T-helper 2 cell (primary cell): ENCODE measurements at places on chromosomes 12 and 14.

DNA sequence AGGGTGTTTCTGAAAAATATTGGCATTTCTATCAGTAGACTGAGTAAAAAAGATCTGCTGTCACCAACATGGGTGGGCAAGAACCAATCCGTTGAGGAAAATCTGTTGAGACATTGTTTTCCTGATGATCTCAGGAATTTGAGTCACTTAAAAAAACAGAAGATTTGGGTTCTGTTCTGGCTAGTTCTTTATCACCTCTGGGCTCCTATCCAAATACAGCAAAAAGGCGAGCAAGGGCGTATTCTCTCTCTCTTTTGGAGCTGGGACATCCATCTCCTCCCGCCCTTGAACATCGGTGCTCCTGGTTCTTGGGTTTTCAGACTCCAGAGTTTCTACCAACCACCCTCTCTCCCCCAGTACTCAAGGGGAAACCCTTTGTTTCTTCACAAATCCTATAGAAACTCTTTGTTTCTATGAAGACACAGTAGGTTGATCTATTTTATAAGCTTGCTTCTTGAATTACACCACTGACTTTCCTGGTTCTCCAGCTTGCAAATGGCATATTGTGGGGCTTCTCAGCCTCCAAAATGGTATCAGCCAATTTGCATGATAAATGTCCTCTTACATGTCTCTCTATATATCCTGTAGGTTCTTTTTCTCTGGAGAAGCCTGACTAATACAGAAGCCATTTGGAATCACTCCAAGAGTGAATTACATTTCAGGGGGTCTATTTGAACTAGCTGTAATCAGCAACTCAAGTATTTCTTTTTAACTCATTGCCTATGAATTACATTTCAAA lies 263.9 kb upstream of the TMTC1 start:
- DNase-seq = no peak

DNA sequence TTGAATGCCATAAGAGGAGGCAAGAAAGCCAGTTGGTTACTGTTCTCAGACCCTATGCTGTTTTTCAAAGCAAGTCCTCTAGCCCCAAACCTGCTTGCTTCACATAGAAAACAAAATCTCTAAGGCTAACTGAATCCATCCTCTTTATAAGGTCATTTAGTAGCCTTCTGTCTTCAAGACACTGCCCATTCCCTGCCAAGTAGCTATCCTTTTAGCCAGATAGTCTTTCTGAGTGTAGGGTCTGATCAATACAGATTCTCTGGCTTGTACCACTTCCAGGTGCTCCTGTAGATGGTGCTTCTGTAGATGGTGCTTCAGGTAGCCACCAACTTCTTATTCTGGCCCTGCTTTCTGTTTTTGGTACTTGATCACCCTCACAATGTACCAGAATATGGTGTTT lies 15.9 kb upstream of the CCER1 start:
- DNase-seq = no peak

GRCh38 chr14:100293497-100294212 lies 12.6 kb downstream of the SLC25A29 start:
- DNase-seq = no peak

GRCh38 chr12:118374909-118375308 lies 1.4 kb upstream of the SUDS3 start:
- DNase-seq = no peak

- DNase-seq = peak; percentile 61
These were observed 16.3 kb downstream of the RAPGEF3 start for GRCh38 chr12:47742253-47742825.

- no peak for DNase-seq
These were observed 354.8 kb downstream of the AEBP2 start for GRCh38 chr12:19794116-19794515.

DNA sequence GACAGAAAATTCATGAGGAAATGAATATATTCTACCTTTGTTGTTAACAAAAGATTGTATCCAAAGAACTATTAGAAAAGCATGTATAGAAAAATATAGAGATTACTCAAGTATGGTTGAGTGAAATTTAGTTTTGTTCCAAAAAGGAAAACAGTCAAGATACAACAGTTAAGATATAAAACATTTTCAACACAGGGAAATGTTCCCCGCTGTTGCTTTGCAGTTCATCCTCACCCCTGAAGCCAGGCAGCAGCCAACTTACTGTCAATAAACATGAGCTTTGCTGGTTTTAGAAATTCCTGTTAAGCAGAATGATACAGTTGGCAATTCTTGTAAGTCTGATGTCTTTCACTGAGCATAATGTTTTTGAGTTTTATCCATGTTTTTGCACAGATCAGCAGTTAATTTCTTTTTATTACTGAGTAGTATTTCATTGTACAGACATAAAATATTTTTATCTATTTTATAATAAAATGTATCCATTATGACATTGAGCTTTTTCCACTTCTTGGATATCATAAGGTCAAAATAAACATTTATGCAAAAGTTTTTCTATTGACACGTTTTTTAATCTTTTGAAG lies 1.2 kb upstream of the CLEC2B start:
- DNase-seq = no peak

DNA sequence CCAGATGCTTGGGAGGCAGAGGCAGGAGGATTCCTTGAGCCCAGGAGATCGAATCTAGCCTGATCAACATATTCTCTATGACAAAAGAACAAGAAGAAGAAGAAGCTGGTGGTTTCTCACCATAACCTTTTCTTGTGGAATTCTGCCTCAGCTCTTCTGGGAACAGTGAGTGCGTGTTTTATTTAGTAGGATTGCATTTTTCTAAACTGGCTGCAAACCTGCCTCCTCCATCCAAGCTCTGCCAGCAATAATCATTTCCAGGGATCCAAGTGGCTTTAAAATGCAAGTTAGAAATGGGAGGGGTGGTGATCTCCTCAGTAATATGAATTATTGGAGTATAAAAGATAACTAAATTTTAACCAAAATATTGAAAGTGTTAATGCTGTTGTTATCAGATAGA lies 46.1 kb upstream of the MMP17 start:
- DNase-seq = no peak

DNA sequence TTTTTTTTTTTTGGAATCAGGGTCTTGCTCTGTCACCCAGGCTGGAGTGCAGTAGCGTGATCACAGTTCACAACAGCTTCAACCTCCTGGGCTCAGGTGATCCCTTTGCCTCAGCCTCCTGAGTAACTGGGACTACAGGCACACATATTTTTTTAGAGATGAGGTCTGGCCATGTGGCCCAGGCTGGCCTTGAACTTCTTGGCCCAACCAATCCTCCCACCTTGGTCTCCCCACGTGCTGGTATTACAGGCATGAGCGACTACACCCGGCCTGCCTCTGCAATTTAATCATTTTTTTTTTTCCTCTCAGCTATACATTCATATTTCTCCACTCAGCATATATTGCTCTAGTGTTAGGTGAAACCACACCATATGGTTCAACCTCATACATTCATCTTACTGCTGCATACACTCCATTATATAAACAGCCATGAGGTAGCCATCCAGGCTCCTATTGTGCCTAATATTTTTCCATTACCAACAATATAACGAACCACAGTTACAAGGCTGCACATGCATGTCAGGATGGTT lies 7.1 kb downstream of the STX2 start:
- no peak for DNase-seq

DNA sequence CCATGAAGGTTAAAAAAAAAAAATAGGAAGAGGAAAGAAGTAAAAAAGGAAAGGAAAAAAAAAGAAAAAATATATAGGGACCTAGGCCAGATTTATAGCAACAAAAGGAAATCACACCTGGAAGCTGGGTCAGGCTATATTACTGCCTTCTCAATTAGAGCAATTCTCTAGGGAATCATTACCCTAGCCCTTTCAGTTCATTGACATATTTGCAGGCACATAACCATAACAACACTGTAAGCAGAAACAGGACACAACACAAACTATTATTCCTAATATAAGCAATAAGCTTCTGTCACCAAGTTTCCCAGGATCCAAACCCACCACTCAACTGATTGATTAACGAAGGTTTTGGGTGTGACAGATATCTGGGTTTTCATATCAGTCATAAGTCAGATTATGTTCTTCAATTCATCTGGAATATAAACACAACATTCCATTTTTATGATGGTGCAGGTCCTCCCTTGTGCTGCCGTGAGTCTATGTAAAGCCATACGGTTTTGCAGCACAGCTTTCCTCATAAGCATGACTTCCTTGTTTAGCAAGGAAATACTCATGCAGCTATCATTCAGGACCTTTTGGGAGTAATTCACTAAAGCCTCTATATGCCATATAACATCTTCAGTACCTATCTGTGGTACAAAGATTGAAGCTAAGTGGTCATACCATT lies 4.2 kb downstream of the PCNX4 start:
- DNase-seq = no peak

DNA sequence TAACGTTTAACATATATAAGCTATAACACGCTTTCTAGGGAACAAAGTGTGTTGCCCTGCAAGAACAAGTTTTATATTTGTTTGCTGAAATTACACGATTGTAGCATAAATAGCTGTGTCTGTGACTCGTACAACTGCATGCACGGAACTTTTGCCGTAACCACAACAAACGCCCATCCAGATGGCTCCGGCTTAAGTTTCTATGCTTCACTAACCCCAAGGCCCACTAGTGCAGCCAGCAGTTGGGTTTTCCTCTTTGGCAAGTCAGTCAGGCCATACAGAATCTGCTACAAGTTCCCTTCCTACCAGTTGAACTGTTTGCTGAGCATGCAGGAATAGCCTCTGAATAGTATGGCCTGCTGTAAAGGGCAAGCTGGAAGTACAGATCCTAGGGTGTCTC lies 12.1 kb downstream of the CSRP2 start:
- no peak for DNase-seq

DNA sequence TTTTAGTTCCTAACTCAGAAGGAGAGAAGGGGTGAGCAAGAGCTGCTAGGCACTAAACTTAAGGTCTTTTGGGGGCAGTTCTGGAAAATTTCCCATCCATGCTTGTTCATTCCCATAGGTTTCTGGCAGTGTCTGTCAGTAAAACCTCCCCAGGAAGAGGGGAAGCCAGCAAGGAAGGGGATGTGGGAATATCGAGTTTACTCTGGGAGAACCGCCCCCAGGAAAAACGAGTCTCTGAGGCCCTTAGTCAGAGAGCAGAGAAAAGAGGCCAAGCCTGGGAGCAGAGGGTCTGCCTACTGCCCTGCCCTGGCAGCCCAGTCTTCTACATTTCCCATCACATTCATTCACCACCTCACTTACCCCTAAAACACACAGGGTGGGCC lies 55.9 kb downstream of the TMCC3 start:
- DNase-seq = no peak

- no peak for DNase-seq
These were observed 425.2 kb downstream of the PCNX1 start for GRCh38 chr14:71332476-71332875.

- DNase-seq = no peak
These were observed 26.6 kb upstream of the RTRAF start for GRCh38 chr14:51962711-51963110.
